ENCODE measurements at places on chromosomes 3 and 15.

- no peak for DNase-seq
These were observed 121.9 kb downstream of the NSUN3 start for GRCh38 chr3:94184781-94185180.

DNA sequence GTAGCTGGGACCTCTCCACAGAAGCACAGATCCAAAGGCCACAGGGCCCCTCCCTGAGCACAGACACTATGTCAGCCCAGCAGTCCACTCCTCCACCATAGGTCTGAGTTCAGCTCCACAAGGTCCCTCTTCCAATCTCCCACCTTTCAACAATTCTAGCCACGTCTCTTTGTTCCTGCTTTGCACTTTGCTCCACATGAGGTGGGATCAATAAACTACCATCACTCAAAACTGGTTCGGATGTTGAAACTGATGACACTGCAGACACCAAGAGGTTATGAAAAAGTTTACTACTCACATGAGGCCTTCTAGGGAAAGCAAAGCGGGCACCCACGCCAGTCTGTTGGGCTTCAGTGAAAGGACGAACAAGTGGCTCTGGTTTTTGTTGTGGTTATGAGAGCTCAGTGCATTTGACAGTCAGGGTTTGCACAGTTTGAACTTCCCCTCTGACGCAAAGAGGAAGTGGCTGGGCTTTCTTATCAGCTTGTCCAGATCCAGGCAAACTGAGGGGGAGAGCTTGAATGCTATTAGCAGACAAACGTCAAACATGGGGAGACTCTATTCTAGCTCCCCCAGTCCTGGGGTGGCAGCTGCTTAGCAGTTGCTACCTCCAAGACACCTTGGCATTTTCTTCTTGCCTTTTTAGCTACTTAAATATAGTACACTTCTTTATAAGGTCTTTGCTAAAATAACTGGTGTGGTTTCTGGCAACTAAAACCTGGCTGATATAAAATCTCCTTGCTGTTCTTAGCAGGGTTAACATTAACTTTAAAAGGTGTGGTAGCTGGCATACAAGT, 37.8 kb downstream of the ZNF445 start:
- no peak for DNase-seq

GRCh38 chr3:173690542-173691180, 293.1 kb downstream of the NLGN1 start:
- DNase-seq: no peak

DNA sequence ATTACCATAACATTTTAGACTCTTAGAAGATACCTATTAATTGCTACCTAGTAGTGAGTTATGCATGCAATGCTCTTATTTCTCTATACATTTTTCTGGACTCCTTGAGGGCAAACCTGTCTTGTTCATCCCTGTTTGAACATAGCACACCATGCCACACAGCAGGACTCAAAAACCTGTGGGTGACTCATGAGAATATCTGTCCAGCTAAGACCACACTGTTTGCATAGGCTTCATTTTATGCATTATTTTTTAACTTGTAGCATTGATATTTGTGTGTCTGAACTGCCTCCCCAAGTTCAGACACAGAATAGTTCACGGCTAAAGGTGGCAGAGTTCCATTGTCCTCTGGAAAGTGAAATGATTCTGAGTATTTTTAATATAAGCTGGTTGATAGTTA, 1.8 kb downstream of the LMCD1 start:
- no peak for DNase-seq

- no peak for DNase-seq
These were observed 385.0 kb upstream of the C2CD4B start for GRCh38 chr15:62550106-62550505.

GRCh38 chr15:79380755-79381497, 51.2 kb upstream of the MINAR1 start:
- peak; percentile 41 for DNase-seq

GRCh38 chr15:84634228-84634837, 19.8 kb downstream of the WDR73 start:
- DNase-seq: no peak

- DNase-seq: no peak
These were observed 848 bp upstream of the RHCG start for GRCh38 chr15:89497231-89497630.

- peak; percentile 57 for DNase-seq
These were observed 279.1 kb upstream of the THRB start for GRCh38 chr3:24773798-24774197.

DNA sequence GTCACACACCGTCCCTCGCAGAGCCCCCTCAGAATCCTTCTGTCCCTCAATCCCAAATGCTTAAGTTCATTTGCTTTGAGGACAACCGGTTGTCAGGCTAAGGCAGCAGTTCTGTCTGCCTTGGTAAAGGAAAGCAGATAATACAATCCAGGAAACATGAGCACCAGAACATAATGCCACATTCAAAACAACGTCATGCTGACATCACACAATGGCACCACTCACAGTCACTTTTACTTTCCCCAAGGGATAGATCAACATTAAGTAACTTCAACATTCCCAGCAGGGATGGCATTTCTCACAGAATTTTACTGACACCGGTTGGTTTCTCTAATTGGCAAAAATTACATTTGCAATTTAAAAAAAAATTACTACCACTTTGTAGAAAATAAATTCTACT, 74.6 kb upstream of the PSMD6 start:
- DNase-seq: no peak

DNA sequence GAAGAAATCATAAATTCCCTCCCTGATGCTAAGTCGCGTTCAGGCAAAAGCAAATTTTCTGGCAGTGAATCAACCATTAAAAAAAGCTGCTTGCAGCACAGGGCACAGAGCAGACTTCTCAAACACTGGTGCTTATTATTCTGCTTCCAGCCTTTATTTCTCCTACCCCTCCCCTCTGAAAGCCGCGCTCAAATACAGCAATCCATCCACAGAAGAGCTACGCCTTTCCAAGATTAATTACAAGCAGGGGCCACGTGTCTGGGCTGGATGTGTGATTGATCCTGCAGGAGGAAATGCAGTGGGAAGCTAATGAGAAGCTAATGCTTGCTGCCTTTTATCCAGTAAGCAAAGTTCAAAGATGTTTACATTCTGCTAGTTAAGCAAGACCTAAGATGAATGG, 134.9 kb upstream of the TOPAZ1 start:
- DNase-seq: no peak

DNA sequence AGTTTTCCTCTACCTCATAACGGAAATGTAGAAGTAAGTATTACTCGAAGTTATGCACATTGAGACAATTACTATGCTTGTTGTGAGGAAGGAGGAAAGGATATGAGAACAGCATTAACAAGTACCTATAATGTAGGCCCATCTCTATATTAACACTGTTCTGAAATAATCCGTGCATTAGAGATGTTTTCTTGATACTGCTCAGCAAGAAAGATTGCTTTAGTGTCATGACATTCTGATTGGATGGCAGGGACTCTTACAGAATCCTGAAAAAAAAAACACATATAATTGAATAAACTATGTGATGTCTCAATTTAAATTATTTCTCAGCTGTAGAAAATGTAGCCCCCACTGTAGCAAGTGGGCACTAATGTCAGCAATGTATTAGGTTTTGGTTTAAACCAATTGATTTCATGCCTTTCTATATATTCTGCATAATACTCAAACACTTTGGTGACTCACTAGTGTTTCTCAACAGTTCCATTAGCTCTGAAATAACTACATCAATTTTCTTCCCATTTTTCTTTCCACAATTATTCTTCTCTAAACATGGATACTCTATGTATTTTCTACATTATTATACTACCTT, 598.3 kb upstream of the BCHE start:
- DNase-seq: no peak

GRCh38 chr15:65466901-65467300, 44.2 kb upstream of the IGDCC4 start:
- DNase-seq: no peak

- no peak for DNase-seq
These were observed 520.4 kb downstream of the FOXP1 start for GRCh38 chr3:71062952-71063772.

DNA sequence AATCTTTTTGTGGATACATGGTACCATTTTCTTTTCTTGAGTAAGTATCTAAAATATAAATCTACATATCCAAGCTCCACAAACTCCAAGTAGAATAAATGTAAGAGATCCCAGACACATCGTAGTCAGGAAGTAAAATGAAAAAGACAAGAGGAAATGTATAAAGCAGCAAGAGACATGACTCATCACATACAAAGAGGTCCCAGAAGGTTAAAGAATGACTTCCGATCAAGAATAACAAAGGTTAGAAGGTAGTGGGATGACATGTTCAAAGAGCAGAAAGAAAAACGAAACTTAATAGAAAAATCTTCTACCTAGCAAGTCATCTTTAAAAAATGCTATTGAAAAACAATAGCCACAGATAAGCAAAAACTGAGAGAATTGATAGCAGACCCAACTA, 705.8 kb downstream of the NR2F2 start:
- DNase-seq: no peak

GRCh38 chr3:175046601-175047000, 187.5 kb downstream of the NAALADL2 start:
- DNase-seq: no peak

DNA sequence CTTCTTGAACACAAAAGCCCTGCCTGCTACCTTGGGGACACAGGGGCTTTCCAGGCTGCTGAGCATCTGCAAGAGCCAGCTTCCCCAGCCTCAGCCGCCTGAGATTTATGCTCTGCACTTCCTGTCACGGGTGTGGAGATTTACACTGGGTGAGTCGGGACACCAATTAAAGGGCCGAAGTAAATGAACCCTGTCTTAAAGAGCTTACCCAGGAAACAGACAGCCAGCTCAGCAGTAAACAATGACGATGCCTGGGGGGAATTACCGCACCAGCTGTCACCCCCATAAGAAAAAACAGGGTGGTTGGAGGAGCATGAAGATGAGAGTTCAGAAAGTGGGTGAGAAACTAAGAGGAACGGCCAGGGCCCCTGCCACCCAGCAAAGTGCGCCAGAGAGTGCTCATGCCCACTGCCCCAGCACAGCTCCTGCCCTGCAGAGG, 37.5 kb upstream of the IQSEC1 start:
- no peak for DNase-seq

GRCh38 chr3:4097801-4098200, 205.4 kb upstream of the SETMAR start:
- no peak for DNase-seq

- DNase-seq: no peak
These were observed 112.4 kb upstream of the PFN2 start for GRCh38 chr3:150082898-150083654.

GRCh38 chr3:166879661-166880060, 500.4 kb downstream of the ZBBX start:
- DNase-seq: no peak

GRCh38 chr15:73691396-73691795, 7.2 kb downstream of the CD276 start:
- no peak for DNase-seq

- peak; percentile 1 for DNase-seq
These were observed 416.5 kb downstream of the PLCL2 start for GRCh38 chr3:17301271-17301670.

DNA sequence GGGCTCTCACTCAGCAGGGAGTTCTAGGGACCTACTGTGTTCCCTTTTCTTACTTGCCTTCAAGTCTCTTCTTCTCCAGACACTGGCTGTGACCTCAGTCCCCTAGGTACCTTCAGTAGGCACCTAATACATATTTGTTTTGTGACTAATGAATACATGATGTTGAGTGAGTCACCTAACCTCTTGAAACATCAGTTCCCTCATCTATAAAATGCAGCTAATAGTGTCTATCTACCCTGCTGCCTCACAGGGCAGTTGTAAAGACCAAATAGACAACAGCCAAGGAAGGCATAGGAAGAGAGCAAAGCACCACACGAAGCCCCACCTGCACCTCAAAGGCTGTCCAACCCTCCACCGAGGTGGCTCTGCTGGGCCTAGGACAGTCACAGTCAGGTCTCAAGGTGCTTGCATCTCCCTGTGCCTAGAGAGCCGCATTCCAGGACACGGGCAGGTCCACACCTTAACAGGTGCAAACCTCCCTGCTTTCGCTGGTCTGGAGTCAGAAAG, 29.1 kb downstream of the DAPK2 start:
- no peak for DNase-seq

GRCh38 chr15:29115093-29115991, 154.3 kb downstream of the NSMCE3 start:
- no peak for DNase-seq

DNA sequence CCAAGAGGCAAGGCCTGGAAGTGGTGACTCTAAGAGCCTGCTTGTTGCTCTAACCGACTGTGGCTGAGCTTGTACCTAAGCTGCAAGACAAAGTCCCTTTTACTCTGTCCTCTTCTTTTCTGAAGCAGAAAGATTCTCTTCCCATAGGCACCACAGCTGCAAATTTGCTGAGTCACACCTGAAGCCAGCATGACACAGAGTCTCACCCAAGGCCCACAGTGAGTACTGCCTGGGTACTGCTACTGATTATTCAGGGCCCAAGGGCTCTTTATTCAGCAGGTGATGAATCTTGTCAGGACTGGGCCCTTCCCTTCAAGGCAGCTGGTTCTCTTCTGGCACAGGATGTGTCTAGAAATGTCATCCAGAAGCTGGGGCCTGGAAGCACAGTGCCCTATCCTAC, 18.9 kb upstream of the TIGIT start:
- no peak for DNase-seq

- DNase-seq: no peak
These were observed 53.9 kb downstream of the CLASP2 start for GRCh38 chr3:33664195-33664594.

DNA sequence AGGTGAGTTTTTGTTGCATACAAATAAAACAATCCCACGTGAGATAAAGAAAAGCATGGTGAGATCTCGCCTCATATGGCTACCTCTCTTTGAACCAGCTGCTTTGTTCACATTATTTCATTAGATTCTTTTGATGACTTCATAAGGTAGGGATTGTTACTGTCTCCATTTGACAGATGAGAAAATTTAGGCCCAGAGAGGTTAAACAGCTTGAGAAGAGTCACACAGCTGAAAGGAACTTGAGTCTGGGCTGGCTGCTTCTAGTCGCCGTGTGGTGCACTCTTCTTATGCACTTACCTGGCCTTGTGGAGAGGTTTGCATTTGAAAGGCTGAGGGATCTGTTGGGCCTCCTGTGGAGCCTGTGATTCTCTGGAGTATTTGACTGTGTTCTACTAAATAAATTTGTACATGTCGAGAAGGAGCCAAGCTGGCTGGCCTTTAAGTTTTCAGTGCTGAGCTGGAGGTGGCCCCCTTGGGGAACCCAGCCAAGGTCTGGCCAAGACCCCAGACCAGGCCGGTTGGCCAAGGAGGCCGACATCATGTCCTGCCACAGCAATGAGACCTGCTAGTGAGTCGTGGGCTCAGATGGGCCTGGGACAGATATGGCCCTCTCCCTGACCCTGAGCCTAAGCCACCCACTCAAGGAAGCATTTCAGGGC, 125.1 kb downstream of the SMAD6 start:
- no peak for DNase-seq

GRCh38 chr3:129065720-129066073, 5.1 kb downstream of the GP9 start:
- DNase-seq: no peak
